T-helper 2 cell treated with Interferon-gamma antibody and Interleukin-4, amounts not matched to agents 5 μg/mL and 100 μg/mL, for 36 hours (primary cell): ENCODE measurements at places on chromosomes 4 and X.

- DNase-seq, result no peak
These were observed 181.4 kb upstream of the MXRA5 start for GRCh38 chrX:3527811-3528210.

DNA sequence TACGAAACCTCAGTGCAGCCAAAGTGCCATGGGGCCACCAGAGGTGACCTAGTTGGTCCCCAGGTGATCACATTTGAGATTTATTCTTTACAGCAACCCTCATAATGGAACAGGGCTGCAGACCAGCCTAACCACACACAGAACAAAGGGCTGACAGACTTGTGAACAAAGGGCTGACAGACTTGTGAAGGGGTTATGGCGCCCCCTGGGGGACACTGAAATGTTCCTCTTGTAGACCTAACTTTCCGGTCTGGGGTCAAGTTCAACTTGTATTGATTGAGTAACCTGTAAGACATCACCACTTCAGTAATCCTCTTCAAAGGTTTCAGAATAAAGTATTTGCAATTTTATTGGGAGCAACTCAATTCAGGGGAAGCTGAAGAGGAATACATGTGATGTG is 175.9 kb upstream of the RPS6KA3 start:
- peak; percentile 63 for DNase-seq

DNA sequence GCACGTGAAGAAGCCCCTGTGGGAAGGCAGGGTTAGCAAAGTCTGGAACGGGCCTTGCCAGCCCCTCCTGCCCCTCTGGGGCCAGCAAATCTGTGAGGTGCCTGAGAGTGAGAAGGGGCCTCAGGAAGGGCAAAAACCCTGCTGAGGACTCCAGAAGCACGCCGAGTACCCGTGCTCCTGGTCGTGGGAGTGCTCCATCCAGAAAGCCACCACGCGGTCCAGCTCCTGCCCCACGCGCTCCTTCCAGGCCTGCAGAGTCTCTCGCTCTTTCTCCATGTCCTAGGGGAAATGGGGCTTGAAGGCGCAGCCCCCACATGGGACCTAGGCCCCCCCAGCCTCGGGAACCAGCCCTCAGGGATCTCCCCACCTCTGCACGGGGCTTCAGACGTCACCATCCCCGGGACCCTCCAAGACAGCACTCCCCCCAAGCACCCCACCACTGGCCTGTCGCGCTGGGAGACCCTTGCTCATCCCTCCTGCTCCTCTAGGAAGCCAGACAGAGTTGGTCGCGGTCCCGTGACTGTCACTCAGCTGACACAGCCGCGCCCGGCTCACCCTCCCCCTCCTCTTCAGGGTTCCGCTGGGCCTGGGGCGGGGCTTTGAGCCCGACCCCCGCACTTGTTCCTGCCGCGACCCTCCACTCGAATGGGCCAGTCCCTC is at the start of gene RENBP:
RENBP (minus strand) TSS at position 504 of the 660 bp plus-strand sequence; CDS start at position 471, 33 bp downstream.
- DNase-seq, result no peak

GRCh38 chr4:15012017-15012788 is 9.9 kb downstream of the CPEB2 start:
- no peak for DNase-seq

DNA sequence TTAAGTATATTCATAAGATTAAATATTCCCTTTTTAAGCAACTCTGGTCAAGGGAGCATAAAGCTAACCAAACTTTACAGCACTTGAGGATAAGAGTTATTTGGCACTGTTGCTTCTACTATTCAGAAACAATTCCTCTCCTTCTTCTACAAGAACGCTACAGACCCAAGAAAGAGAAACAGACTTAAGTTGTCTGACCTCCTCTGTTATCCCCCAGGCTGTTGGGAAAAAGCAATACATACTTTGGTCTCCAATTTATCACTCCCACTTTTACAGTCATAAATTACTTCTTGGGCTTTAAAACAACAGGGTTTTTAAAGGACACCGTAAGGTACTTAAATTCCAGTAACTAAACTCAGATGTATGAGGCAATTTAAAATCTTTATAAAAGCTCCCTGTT is 147.4 kb downstream of the COL25A1 start:
- no peak for DNase-seq

- no peak for DNase-seq
These were observed 67.9 kb downstream of the SMARCA5 start for GRCh38 chr4:143581331-143581946.

DNA sequence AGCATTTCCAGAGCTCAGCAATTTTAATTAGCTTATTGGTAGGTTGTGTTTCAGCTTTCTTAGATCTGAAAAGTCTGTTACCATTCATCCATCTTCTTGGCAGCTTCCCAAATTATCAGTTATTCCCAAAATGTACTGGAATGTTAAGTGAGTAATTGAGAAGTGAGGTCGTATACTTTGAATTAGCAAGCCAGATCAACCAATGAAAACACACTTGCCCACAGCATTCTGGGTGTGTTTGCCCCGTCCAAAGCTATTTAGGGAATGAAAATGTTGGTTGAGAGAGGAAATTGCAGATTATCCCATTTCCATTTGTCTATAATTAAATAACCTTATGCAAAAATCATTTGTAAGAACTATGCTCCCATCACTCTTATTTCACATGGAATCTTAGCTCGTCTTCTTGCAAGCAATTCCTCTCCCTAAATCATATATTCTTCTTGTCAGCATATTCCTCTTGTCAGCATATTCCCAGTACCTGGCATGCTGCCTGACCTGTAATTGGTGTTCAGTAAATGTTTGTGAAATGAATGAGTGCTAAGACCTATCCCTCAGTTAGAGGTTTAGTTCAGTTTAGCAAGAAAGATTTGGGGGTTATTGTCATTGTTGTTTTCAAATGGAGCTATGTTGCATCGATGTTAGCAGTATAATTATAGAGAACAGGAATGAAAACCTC is 23.3 kb upstream of the ANTXR2 start:
- no peak for DNase-seq

GRCh38 chr4:15753786-15754185 is 24.3 kb upstream of the CD38 start:
- no peak for DNase-seq

GRCh38 chr4:83054928-83055327 is 19.9 kb downstream of the COPS4 start:
- DNase-seq, result no peak

GRCh38 chr4:89171176-89171805 is 60.0 kb downstream of the TIGD2 start:
- no peak for DNase-seq

DNA sequence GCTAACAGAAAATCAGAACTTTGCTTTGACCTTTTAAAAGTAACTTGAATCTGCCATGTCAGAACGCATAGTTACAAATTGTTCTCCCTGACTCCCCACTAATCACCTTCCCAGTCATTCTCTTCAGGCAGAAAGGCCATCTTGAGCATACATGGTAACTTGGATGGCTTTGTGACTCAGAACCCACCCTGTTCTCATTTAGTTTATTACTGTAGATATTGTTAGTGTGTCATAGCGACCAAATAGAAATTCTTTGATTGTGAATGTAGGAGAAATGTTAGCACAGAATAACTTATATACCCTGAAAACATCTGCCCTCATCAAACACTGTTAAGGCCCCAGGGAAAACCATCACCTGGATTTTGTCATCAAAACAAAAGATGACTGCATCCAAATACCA is 382.0 kb downstream of the MAGEB5 start:
- no peak for DNase-seq

DNA sequence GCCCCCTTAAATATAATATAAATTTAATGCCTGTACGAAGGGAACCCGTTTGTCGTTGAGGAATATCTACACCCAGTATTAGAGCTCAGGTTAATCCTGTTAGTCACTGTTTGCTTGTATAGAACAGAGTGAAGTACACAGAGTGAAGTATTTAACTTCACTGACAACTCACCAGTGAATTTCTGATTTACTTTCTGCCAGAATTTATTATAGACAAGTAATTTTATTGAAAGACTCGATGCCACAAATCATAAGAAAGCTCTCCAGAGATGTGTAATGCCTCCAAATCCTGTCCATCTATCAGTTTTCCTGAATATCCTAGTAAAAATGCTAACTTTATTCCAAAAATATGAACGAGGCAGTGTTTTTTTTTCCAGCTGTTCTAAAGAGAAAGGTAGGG is 1.6 kb downstream of the GAB1 start:
- DNase-seq, result no peak

DNA sequence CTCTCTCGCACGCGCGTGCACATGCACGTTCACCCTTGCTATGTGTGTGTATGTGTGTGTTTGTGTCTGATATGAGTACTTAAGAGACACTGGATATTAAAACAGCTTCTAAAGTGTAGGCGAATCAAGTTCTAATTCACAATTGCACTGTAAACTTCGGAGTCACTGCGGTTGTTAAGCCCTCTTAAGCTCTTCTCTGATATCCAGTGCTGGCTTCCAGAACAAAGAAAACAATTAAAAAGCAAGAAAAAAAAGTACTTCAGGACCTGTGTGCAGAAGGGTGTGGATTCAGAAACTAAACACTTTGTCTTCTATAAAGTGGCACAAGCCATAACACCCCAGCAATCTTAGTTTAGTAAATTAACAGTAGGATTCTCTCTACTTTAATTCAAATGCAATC is 300.2 kb downstream of the PCDH7 start:
- DNase-seq, result no peak

DNA sequence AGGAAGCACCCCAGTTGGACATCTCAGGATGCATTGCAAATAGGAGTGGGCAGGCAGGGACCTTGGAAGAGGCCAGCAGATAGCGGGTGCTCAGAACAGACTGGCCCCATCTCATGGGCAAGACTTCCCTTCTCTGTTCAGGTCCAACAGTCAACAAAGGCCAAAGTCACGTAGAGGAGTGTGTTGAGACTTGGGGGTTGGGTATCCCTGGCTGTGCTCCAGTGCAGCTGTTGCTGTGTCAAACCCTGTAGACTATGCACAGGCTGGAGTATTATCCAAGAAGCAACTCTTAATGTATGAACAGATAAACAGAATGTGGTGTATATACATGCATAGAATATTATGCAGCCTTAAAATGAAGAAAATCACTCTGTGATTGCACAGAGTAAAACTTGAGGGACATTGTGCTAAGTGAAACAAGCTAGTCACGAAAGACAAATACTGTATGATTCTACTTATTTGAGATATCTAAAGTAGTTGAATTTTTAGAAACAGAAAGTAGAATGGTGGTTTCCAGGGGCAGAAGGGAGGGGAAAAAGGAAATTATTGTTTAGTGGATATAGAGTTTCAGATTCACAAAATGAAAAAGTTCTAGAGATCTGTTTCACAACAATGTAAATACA is 192.1 kb upstream of the LCORL start:
- DNase-seq, result no peak

DNA sequence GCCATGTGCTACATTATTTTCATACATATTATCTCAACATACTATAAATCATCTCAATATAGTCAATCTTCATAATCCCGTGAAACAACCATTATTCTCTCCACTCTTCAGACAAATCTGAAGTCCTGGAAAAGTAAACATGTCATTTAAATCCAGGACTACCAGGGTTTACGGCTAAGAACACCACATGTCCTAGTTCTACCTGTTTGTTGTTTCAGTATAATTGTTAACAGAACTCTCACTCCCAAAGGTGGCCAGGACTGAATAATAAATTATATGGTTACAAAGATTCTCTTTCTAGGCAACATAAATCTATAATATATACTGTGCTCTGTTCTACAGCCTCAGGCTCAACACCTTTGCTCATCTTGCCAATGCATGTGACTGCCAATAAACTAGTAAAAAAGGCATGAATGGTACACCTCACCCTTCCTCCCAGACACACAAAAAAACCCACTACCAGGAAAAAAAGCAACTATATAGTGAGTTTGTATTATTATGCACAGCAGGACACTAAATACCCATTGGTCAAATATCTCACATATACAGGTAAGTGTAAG is 20.1 kb downstream of the EIF4E start:
- DNase-seq, result no peak

- no peak for DNase-seq
These were observed 63.5 kb downstream of the NELFA start for GRCh38 chr4:1945124-1945895.

GRCh38 chrX:39605183-39605582 is 492.6 kb downstream of the BCOR start:
- no peak for DNase-seq
